ENCODE measurements at places on chromosomes 13 and 19.

- DNase-seq: peak; percentile 56
These were observed 657 bp downstream of the PLIN3 start for GRCh38 chr19:4866595-4867424.

DNA sequence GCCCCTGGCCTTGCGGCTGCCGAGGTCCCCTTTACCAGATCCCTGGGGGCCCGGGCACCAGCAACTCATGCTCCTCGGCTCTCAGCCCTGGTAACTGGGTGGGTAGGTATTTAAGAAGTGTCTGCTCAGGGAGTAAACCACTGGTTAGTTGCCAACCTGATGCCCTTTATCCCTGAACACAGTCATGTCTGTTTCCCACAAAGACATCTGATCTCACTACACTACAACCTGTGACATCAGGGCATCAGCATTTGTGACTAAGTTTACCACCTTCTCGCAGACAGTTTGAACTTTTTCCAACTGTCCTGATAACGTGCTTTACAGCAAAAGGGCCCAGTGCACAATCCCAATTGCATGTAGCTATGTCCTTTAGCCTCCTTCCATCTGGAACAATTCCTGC, 22.0 kb downstream of the GGACT start:
- DNase-seq: no peak

- no peak for DNase-seq
These were observed 13.1 kb downstream of the PCCA start for GRCh38 chr13:100102042-100102441.

GRCh38 chr19:43380771-43381386, 27.4 kb downstream of the CD177 start:
- DNase-seq: no peak

DNA sequence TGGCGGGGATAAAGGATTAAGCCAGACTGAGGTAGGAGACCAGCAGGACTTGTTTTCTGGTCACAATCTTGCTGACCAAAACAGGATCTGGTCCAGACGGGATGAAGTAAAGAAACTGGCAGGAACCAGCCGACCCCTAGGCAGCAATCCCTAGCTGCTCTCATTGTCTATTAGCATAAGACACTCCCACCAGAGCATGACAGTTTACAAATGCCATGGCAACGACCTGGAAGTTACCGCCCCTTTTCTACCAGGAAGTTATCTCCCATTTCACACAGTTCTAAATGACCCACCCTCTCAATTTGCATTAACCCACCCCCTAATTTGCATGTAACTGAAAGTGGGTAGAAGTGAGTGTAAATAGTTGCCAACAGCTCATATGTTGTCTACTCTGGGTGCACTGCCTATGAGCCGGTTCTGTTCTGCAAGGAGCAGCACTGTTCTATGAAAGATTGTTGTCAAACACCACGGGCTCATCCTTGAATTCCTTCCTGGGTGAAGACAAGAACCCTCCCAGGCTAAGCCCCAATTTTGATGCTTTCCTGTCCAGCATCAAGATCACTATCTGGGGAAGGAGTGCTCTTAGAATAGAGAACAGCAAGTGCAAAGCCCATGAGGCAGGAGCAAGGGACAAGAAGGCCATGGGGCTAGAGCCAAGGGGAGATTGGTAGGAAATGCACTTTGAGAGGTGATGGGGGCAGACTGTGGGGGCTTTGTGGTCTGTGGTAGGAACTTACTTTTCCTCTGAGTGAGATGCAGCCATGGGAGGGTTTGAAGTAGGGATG, 13.9 kb upstream of the FBXO27 start:
- DNase-seq: no peak

DNA sequence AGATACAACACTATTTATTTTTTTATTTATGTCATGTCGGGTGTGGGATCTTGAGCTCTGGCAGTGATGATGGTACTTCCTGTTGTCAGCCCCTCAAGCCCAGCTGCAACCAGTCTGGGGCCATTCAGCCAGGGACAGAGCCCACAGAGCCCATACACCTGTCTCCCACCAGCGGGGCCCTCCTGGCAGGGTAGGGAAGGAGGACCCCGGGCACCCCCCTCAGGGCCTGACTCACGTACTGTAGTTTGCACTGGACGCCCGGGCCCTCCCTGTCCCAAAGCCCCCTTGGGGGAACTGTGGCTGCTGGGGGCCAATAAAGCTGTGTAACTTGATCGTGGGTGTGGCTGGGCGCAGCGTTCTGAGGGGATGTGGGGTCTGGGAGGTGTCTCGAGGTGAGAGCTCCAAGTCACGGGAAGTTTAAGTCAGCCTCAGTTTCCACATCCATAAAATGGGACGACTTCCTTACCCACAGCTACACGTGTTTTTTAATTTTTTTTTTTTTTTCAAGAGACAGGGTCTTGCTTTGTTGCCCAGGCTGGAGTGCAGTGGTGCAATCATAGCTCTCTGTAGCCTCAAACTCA, 9.5 kb downstream of the ATG4D start:
- no peak for DNase-seq

DNA sequence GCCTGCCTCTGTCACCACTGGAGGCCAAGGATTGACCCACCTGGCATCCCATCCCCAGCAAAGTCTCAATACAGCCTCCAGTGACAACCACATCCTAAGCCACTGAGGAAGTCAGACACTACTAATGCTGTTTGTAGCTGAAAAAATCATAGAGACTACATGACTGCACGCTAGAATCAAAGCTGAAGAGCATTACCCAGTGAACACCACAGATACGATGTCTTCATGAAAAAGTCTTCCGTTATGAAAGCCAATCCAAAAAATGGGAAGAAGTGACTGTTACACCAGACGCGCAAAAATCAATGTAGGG, 11.1 kb upstream of the NUP62 start:
- no peak for DNase-seq

GRCh38 chr19:10353793-10354391, 14.5 kb upstream of the ICAM3 start:
- DNase-seq: peak; percentile 57

DNA sequence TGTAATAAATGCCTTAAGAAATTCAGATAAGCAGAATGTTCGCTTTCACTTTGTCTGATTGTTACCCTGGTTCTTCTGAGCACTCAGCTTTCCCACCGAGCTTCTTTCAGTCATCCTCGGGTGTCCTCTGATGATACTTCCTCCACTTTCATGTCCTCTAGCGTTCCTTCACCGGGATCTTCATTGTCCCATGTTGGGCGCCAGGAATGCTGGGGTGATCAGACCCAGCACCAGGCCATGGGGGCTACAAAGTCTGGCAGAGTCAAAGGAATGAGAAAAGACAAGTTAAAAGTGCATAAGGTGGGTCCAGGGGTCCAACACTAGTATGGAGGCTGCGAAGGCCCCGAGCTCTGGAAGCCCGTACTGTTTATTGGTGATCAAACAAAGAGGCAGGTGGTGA, 11.7 kb upstream of the C19orf84 start:
- no peak for DNase-seq

- DNase-seq: no peak
These were observed 516 bp downstream of the ZNF175 start for GRCh38 chr19:51571599-51571998.

- DNase-seq: no peak
These were observed 328.0 kb downstream of the UQCRFS1 start for GRCh38 chr19:28884786-28885476.

DNA sequence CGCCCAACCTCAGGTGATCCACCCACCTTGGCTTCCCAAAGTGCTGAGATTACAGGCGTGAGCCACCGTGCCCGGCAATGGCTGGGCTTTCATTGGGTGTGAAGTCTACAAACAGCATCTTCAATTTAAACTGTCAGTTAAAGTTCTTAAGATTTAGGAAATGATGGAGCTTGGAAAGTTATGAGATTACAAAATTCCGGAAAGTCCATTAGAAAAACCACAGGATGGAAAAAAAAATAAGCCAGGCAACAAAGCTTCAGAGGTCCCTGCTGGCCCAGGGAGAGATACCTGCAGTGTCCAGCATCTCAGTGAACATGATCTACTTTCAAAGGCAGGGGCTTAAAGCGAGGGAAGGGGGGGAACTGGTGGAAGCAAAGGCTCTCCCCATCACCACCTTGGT, 4.6 kb upstream of the ZNF587B start:
- DNase-seq: no peak

DNA sequence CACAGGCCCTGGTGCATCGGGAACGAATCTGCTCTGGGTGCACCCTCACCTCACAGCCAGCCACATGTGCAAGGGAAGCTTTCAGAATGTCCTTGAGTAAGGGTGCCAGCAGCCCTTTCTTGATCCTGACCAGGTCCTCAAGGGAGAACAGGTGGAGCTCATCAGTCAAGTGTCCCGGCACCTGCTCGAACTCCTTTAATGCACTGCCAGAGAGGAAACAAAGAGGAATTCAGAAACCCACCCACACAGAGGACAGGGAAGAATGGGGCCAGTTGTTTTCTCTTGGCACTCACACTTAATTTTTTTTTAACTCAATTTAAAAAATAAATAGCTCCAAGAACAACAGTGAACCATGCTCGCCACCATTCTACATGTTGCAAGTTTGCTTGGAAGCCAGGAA, 41.7 kb downstream of the RUBCNL start:
- no peak for DNase-seq

DNA sequence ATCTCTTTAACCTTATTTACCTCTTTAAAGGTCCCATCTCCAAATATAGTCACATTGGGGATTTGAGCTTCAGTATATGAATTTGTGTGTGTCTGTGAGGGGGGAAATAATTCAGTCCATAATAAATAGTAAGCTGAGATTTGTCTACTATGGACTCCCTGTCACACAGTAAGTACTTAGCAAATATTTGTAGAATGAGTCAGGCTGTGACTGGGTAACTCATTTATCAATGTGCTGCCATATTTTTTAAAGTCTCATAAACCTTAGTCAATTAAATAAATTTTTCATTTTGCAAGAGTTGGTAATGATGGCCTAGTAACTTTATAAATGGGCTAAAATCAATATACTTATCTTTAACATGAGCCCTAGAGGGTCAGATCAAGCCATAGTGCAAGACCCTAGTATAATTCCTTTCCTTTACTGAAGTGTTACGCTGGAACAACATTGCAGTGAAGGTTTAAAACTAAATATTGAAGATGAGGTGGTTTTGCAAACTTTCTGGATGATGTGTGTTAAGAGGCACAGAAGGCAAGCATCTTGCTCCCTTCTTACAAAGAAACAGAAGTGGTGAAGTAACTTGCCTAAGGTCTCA, 305.1 kb downstream of the KCNRG start:
- no peak for DNase-seq

DNA sequence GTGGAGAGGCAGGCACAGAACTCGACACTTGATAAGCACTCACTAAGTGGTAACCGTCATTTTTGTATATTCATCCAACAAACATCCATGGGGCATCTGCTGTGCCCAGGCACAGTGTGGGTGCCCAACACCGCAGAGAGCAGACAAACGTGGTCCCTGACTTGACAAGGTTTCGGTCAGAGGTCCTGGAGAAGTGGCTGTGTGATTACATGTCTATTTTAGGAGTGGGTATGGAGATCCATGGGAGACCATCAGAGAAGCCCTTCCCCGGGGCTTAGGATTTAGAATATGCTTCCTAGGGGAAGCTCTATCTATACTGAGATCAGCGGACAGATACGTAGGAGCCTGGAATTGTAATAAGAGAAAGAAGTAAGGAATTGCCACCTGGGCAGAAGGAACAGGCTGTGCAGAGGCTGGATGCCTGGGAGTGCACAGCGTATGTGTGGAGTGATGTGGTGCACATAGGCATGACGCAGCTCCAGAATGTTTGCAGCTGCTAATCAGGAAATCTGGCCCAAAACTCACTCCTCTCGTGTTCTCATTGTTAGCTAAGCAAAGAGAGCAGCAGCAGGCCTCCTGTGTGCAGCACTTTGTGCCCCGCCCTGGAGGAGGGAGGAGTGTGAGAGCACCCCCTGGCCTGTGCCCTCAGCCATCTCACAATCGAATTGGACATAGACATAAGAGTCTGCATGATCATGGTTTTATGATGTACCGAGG, 23.0 kb upstream of the IRS2 start:
- no peak for DNase-seq

DNA sequence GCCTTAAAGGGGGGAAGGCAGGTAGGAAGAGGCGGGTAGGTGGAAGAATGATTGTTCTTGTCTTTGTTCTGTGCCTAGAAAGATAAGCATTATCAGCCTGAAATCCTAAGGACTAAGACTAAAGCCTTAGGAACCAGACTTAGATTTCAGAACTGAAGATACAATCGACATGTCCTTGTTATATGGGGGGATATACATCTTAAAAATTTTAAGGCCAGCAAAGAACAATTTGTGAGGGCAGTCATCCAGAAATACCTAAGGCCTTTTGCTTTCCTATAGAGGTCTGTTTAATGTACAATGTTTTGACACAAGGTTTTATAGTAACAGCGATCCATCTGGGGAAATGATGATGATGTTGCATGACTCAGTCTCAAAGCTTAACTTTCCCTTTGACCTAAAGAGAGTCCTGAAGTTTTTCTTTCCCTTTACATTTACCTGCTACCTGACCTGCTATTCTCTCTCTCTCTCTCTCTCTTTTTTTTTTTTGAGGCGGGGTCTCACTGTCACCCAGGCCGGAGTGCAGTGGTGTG, 20.2 kb upstream of the CEACAM6 start:
- no peak for DNase-seq

GRCh38 chr13:108943842-108944241, 314.4 kb downstream of the MYO16 start:
- DNase-seq: no peak

GRCh38 chr13:91372911-91373310, 25.4 kb downstream of the MIR17HG start:
- no peak for DNase-seq

DNA sequence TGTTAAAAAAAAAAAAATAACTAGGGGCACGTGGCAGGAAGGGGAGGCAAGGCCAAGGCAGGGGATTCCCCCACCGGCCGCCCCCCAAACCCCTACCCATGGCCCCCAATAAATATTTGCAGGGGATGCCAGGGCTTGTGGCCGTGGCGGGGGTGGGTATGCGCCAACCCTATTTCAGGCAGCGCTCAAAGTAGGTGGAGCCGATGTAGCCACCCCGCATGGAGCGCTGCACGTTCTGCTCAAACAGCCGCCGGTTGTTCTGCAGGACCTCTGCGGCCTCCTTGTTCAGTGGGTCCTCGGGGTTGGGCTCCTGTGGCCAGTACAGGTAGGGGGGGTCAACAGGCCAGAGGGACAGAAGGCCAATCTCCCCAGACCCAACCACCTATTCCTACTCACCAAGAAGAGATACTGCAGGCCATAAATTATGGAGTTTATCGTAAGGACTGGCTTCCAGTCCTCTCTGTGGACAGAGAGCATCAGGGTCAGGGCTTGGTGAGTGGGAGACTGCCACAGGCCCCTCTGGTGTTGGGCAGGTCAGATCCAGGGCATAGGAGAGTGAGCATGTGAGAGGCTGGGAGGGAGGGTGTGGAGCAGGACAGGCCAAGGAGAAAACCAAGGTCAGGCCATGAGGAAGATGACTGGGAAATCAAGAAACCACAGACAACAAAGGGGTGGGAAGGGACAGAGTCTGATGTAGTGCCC, 1.2 kb upstream of the CHMP2A start:
- DNase-seq: no peak

GRCh38 chr13:110815471-110816204, 99.2 kb downstream of the ANKRD10 start:
- no peak for DNase-seq

DNA sequence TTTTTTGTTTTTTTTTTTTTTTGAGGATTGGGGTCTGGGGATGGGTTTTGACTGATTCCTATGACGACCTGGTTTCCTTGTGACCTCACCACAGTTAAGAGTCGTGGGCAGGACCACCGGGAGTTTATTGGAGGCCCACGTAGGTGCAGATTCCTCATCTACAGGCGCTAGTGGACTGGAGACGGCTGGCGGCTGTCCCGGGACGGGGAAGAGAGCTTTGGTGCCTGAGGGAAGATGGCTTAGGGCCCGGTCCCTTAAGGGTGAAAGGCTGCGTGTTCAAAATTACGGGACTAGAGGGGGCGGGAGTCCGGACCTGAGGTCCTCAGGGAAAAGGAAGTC, 682 bp upstream of the TEAD2 start:
- no peak for DNase-seq

- DNase-seq: no peak
These were observed 4.2 kb upstream of the TUBGCP3 start for GRCh38 chr13:112592181-112592580.
